Activated CD4-positive, alpha-beta T cell treated with anti-CD3 and anti-CD28 coated beads for 48 hours (primary cell): ENCODE measurements at places on chromosomes 5 and 9.
A peak's percentile ranks its signal among the peaks of the same experiment; 100 is the strongest.

GRCh38 chr5:33227247-33227646, 213.5 kb upstream of the TARS1 start:
- no peak for DNase-seq

DNA sequence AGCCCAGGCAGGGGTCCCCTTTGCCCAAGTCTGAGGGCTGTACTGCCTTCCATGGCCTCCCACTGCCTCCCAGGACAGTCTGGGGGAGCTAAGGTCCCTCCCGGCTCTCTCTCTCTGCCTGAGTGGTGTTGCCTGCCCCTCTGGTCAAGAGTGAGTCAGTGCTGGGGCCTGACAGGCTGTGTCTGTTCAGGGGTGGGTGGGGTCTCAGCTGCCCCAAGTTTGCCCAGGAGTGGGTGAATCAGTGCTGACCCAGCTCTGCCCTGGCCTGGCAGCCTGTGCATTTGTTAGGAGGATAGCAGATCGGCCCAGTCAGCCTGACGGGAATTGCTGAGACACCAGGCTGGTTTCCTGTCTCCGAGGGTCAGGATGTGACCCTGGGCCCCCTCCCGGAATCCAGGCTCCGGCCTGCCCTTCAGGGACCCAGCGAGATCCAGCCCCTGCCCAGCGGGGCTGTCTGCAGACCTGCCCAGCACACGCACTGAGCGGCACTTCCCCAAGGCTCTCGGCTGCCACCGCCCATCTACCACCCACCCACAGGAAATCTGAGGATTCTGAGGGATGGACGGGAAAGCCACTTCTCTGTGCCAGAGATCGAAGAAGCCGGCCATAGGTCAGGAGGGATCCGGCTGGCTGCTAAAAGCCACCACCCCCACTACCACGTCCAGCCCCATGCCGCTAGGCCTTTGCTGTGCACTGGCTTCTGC, 15.9 kb downstream of the ENG start:
- no peak for DNase-seq

DNA sequence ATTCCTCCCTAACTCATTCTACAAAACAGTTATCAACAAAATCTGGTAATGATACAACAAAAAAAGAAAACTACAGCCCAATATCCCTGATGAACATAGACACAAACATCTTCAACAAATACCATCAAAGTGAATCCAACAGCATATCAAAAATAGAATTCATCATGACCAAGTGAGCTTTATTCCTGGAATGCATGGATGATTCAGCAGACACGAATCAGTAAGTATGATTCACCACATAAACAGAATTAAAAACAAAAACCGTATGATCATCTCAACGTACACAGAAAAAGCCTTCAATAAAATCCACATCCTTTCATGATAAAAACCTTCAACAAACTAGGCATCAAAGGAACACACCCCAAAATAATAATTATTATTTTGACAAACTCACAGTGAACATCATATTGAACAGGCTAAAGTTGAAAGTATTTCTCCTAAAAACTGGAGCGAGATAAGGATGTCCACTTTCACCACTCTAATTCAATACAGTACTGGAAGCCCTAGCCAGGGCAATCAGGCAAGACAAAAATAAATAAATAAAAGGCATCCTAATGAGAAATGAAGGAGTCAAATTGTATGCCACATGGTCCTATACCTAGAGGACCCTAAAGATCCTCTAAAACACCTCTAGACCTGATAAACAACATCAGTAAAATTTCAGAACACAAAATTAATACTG, 305.1 kb upstream of the RGMB start:
- DNase-seq: no peak

DNA sequence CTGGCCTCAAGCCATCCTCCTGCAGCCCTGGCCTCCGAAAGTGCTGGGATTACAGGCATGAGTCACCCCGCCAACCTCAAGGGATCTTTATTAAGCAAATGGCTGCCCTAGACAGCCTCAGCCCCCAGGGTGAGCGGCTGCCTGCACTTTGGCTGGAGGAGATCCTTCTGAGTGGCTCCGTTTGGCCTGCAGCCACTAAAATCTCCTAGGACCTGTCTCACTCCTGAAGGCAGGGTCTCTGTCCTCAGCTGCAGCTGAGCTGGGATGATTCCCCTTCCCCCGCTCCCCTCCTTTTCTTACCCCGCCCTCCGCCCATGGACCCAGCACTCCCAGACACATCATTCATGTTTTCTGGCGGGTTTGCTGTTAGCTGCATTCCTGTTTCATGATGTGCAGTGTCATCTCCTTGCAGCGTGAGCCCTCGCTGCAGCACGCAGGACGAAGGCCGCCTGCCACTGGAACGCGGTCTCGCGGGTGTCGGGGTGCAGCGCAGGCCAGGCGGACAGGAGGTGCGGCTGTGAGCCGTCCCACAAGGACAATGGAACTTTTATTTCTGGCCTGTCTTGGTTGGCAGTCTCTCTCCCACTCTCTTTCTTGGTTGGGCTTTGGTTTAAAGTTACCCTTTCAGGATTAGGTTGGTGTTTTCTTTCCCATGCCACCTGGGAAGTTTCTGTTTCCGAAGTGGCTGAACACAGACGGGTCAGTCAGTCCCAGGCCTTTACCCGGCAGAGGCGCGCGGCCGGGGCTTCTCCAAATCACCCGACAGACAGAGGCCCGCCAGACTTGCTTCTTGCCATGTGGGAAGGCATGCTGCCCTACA, 137.1 kb downstream of the FOXD1 start:
- DNase-seq: no peak

DNA sequence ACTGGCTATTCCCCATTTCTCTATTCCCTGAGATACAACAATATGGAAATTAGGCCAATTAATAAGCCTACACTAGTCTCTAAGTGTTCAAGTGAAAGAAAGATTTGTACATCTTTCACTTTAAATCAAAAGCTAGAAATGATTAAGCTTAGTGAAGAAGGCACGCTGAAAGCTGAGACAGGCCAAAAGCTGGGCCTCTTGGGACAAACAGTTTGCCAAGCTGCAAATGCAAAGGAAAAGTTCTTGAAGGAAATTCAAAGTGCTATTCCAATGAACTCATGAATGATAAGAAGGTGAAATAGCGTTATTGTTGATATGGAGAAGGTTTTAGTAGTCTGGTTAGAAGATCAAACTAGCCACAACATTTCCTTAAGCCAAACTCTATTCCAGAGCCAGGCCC, 256.2 kb downstream of the ZSWIM6 start:
- no peak for DNase-seq

GRCh38 chr5:132064738-132065331, 4.4 kb downstream of the IL3 start:
- DNase-seq: peak; percentile 91

- DNase-seq: no peak
These were observed 20.7 kb downstream of the ZNF608 start for GRCh38 chr5:124725622-124726258.

GRCh38 chr9:113541019-113541900, 77.7 kb downstream of the RGS3 start:
- DNase-seq: no peak

- no peak for DNase-seq
These were observed 39.0 kb downstream of the RGS3 start for GRCh38 chr9:113502427-113503034.

- no peak for DNase-seq
These were observed 808.0 kb downstream of the TLE1 start for GRCh38 chr9:80881320-80881719.

DNA sequence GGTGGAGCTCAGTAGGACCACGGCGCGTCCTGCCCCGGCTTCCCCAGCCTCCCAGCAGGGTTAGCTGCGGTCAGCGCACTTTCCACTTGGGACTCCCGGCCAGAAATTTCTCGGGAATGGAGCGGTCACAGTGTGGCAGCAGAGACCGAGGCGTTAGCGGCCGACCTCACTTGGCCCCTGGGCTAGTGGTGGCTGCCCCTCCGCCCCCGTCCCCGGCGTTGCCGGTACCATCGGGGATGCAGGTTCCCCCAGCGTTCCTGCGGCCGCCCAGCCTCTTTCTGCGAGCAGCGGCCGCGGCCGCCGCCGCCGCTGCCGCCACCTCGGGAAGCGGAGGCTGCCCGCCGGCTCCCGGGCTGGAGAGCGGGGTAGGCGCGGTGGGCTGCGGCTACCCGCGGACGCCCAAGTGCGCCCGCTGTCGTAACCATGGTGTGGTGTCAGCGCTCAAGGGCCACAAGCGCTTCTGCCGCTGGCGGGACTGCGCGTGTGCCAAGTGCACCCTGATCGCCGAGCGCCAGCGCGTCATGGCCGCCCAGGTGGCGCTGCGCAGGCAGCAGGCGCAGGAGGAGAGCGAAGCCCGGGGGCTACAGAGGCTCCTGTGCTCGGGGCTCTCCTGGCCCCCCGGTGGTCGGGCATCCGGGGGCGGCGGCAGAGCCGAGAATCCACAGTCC, 460 bp downstream of the DMRTA1 start:
- DNase-seq: peak; percentile 62

- DNase-seq: no peak
These were observed 37.4 kb downstream of the RASGEF1C start for GRCh38 chr5:180171568-180172094.

DNA sequence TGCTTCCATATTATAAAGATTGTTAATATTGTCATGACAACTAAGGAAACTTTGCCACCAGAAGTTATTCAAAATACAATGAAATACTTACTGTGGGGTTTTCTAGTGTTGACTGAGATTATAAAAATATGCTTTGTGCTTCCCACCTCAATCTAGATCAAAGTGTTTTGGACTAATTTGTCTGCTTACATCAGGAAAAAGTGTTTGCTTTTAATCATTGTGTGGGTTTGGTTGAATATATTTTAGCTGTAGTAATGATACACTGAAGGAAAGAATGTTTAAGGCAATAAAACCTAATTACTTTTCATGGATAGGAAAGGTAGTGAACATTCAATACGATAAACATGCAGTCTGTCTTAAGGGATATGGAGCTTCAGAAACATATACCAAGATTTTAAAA, 29.8 kb upstream of the MAN2A1 start:
- DNase-seq: no peak

DNA sequence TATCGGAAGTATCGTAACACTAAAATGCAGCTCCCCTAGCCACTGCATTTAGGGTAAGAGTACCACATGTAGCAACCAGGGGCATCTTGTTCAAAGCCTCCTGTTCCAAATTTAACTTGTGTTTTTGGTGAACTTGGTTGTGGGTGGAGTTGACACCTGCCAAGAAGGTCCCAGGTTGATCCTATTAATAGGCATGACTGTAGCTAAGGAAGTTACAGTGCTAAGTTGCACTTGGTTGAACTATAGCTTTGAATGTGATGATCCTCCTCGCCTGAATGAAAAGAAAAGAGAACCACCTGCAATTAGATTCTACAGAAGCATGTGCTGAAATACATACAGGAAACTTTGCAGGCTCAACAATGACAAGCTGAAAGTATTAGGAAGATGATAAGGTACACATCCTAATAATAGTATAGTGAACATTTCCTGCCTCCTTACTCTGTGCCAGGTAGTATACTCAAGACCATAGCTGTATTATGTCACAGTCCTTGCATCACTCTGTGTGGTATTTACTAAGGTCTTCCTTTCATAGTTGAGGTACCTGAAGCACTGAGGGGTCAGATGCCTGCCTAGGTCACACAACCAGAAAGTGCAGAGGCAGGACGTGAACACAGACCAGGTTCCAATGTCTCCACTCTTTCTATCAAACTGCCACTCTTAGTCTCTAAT, 64.5 kb upstream of the PIP5K1B start:
- DNase-seq: no peak

- DNase-seq: no peak
These were observed 13.5 kb upstream of the WDR38 start for GRCh38 chr9:124839612-124840299.

DNA sequence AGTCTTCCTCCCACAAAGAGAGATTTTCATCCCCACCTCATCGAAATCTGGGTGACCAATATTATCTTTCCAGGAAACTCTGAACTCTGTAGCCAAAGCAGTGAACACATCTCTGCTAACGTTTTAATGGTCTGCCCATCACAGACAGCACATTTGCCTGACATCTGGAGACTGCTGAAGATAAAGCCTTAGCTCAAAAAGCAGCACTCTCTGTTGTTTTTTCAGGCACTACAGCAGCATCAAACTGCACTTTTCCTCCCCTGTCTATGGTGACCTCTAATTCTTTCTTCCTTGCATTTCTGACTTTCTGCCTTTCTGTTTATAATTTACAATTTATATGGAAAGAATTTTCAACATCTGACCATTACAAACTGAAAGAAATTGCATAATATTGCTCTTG, 66.8 kb downstream of the RAB3C start:
- no peak for DNase-seq

GRCh38 chr5:2326601-2327000, 424.9 kb downstream of the IRX2 start:
- no peak for DNase-seq

GRCh38 chr9:69223605-69224004, 49.5 kb downstream of the TJP2 start:
- DNase-seq: no peak

- no peak for DNase-seq
These were observed 937 bp downstream of the SVEP1 start for GRCh38 chr9:110578575-110579033.

- DNase-seq: no peak
These were observed 969.6 kb upstream of the DMAC1 start for GRCh38 chr9:8769153-8769552.

DNA sequence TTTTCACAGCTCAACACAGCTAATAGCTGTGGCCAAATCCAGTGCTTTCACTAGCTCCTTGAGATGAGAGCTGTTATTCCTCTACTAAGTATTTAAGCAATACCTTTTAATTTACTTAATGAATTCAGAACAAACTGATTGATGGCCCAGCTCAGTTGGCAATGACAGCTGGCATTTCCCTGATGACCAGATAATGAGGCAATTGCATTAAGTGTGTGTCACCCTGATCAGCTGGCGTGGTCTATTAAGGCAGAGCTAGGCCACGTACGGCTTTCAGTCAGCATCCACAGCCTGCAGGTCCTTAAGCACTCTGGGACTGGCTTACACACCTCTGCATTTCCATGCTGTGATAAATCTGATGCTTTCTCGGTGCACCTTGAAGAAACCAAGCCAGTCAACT, 34.4 kb downstream of the TTLL11 start:
- DNase-seq: no peak

GRCh38 chr5:53350368-53350767, 130.1 kb upstream of the FST start:
- DNase-seq: no peak

DNA sequence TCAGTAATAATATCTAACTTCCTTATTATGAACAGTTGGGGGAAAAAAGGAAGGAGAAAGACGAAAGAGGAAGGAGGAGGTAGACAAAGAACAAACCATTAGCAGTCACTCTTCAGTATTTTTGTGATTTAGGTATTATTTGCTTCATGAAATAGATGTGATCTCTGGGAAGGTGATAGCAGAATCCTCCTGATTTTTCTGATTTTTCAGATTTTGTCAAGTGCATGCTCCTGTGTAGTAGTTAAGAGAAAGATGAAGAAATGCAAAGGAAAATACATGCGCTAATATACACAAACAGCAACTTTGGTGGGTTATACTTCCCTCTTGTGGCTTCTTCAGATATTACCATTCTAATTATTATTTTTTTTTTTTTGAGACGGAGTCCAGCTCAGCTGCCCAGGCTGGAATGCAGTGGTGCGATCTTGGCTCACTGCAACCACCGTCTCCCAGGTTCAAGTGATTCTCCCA, 31.6 kb downstream of the LMNB1 start:
- DNase-seq: no peak

DNA sequence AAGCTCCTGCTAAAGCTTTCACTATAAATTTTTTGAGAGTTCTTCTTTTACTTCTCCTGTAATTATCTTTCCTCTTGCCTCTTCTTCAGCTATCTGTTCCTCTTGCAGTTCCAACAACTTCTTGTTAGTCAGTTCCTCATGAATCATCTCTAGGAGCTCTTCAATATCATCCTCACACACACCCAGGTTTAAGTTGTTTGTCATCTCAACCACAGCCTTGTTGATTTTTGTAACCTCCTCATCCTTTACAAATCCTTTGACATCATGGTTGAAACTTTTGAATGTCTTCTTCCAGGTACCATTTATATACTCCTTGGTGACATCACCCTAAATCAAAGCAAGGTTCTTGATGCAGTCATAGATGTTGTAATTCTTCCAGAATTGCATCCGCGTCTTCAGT, 106.3 kb upstream of the MAMDC2 start:
- no peak for DNase-seq
